ENCODE measurements at places on chromosomes 13 and 19. TPM values are rescaled to one million over a fixed set of nuclear protein-coding genes. Genes with fewer than 3 reads are reported as not detected.

Gene ZNF83
- 62.5 TPM for total RNA-seq

Gene RAB3D
- total RNA-seq: 8.0 TPM

Gene NCAN
- total RNA-seq: 0.08 TPM

Gene ZNF573
- 5.9 TPM for total RNA-seq

Gene CSNK1G2
- 115 TPM for total RNA-seq

All from naive thymus-derived CD4-positive, alpha-beta T cell (primary cell).